Mesothelial cell of epicardium (in vitro differentiated cells): ENCODE measurements at places on chromosomes 4 and X. TPM values are rescaled to one million over a fixed set of nuclear protein-coding genes. Genes with fewer than 3 reads are reported as not detected.

GRCh38 chr4:74794382-74795010 lies at the start of gene BTC:
Gene BTC, minus strand, starts transcription at chr4:74794523. Its CDS starts 198 bp downstream, at chr4:74794325.
- H3K4me3 ChIP-seq = peak within 1 kb of the TSS; percentile 82
- H3K4me1 ChIP-seq = peaks cover 12% of the 10 kb centered on the region
- peak within 1 kb of the TSS; percentile 69 for H3K27ac ChIP-seq

DNA sequence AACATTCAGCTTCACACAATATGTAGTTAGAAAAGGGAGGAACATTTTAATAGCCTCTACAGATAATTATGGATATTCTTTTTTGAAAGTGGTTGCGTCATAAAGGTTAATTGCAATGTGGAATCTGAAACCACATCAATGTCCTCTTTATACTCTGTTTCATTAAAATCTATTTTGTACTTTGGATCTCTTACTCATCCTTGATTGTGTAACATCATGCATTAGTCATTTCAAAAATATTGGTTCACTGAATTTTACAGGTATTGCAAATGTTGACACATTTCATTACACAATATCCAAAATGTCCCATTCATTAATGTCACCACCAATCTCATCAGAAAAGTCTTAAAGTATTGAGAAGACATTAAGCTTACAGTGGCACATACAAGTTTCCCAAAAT lies 62.7 kb upstream of the USP9X start:
- no peak overlapping the region for H3K4me3 ChIP-seq
- H3K4me1 ChIP-seq = peaks cover 20% of the 10 kb centered on the region
- DNase-seq = no peak
- H3K27me3 ChIP-seq = no peaks in the 10 kb centered on the region
- no peaks in the 10 kb centered on the region for H3K36me3 ChIP-seq

- H3K27ac ChIP-seq = no peak overlapping the region
- no peak for DNase-seq
- peaks cover 3% of the 10 kb centered on the region for H3K4me1 ChIP-seq
- no peaks in the 10 kb centered on the region for H3K36me3 ChIP-seq
Measured at GRCh38 chr4:67087897-67088296, 457.4 kb downstream of the CENPC start.

DNA sequence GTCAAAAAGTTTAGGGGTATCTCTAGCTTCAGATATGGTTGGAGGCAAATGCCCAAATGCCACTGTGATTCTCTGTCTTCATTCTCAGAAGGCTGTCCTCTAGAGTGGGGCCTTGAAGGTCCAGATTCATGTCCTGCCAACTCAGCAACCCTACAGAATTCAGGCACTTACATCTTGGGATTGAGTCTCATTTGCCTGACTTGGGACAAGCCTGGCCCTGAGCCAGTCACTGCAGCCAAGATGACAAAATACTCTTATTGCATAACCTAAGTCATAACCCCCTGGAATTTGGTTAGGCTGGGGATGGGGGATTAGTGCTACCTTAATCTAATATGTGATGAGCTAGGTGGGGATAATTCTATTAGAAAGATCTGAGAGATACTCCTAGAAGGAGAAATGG lies 100.5 kb downstream of the AREG start:
- H3K4me1 ChIP-seq = peaks cover 6% of the 10 kb centered on the region
- no peak overlapping the region for H3K4me3 ChIP-seq
- DNase-seq = no peak
- no peak overlapping the region for H3K27ac ChIP-seq

GRCh38 chrX:102697494-102697893 lies 14.8 kb upstream of the GPRASP2 start:
- no peak overlapping the region for H3K27ac ChIP-seq
- peaks cover 4% of the 10 kb centered on the region for H3K36me3 ChIP-seq

DNA sequence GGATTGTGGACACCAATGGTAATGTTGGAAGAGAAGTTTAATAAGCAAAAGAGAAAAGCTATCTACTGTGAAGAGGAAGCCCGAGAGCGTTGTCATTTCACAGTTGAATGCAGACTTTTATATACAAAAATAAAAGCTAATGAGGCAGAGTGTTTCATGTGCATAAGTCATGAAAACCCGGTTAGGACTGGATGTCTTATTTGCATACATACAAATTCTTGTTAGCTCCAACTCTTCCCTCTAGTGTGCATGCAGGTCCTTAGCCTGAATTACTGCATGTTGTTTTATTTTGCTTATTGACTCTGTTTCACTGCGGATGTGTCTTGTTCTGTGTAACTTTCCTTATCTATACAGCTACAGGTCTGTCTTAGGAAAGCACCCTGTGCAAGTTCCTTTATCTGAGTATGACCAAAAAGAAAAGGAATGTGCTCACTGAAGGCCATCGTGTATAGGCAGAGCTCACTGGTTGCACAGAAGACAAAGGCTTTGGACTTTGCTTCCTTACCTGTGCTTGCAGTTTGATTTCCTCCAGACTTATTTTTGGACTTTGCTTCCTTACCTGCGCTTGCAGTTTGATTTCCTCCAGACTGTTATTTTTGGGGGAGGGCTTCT lies 25.1 kb upstream of the UGT2B11 start:
- no peak for DNase-seq
- no peaks in the 10 kb centered on the region for H3K4me1 ChIP-seq
- H3K36me3 ChIP-seq = no peaks in the 10 kb centered on the region
- no peaks in the 10 kb centered on the region for H3K27me3 ChIP-seq
- no peak overlapping the region for H3K27ac ChIP-seq

GRCh38 chrX:40083120-40083978 lies 14.4 kb downstream of the BCOR start:
- peak overlapping the region; percentile 58 for H3K4me3 ChIP-seq
- no peaks in the 10 kb centered on the region for H3K27me3 ChIP-seq
- peak overlapping the region; percentile 86 for H3K27ac ChIP-seq

DNA sequence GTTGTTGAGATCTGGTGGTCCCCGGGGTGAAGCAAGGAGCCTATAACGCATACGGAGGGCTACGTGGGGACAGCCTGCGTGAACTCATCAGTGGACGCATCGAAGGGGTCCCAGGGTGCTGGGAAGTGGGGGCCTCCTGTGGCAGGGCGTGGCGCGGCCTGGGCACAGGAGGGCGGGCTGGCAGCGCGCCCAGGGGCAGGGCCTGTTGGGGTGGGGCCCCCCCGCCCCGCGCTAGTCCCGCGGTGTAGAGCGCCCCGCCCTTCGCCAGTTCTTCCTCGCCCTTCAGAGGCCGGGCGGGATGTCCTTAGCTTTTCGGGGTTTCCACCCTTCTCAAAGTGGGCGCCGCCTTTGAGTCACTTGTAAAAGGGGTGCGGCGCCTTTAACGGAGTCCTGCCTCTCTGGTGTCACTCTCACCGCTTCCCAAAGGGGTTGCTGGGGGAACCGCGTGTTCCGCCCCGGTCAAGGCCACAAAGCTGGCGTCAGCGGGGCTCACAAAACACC lies 632 bp downstream of the PLP2 start:
- peaks cover 20% of the 10 kb centered on the region for H3K36me3 ChIP-seq
- peaks cover 10% of the 10 kb centered on the region for H3K27me3 ChIP-seq
- no peak for DNase-seq
- peak overlapping the region; percentile 73 for H3K4me3 ChIP-seq

DNA sequence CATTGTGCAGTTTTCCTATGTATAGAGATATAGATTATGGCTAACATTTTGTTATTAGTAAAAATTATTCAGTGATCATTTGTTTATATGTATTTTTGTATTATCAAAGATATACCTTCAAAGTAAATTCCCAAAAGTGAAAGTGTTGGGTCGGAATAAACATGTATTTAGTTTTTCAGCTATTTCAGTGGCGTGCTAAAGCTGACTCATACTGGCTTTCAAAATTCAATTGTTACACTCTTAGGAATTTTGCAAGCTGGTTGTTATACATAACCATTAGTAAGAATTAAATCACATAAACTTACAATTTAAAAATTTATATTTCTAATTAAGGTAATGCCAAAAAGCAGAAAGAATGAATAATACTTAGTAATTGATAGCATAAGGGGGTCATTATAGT lies 288.4 kb upstream of the NRK start:
- H3K36me3 ChIP-seq = no peaks in the 10 kb centered on the region
- H3K4me3 ChIP-seq = no peak overlapping the region
- no peak for DNase-seq
- no peaks in the 10 kb centered on the region for H3K4me1 ChIP-seq

Gene GABRG1
- total RNA-seq = 0.18 to 0.22 TPM (median 0.20 TPM) in 3 replicates

Gene PGAM4
- total RNA-seq = not detected in 3 replicates

Gene CFAP47
- 0.27 to 0.54 TPM (median 0.34 TPM) in 3 replicates for total RNA-seq

Gene NDST4
- 0.09 to 0.33 TPM (median 0.09 TPM) in 3 replicates for total RNA-seq

Gene ASMT
- 0.45 to 0.54 TPM (median 0.51 TPM) in 3 replicates for total RNA-seq

Gene SSX1
- total RNA-seq = not detected in 3 replicates

Gene ZNF518B
- 56.1 to 60.9 TPM (median 58.4 TPM) in 3 replicates for total RNA-seq
